ENCODE measurements at places on chromosomes 7 and 10.

- DNase-seq: no peak
These were observed 3.0 kb downstream of the NUP42 start for GRCh38 chr7:23184709-23185359.

GRCh38 chr7:130993671-130994365 is 259.8 kb upstream of the KLF14 start:
- DNase-seq: no peak

- no peak for DNase-seq
These were observed 18.0 kb downstream of the NUDT5 start for GRCh38 chr10:12177642-12178041.

DNA sequence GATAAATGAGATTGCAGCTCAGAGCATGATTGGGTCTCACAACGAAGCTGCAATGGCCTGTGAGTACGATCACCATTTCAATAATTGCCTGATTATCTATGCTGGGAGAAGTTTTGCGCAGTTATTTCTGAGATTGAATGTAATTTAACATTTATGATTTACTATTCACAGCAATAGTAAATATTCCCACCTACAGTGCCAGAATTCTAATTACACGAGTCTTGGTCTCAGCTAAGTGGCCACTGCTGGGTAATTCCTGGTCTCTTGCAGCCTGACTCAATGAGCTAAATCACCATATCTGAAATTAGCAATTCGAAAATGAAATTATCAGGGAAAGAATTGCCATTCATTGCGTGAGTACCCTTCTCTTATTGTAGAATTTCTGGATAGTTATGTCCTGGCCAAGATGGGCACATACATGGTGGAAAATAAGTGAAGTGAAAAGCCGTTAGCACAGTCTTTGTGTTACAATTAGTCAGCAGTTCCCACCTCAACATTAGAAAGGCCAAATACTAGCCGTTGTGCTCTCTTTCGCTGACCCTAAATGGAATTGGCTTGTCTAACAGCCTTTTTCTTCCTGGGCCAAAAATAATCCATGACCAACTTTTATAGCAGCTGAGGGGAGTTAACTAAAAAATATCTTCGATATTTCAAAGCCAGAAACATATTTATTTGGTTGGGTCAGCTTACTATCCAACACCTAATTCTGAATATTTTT is 681.0 kb upstream of the C7orf33 start:
- no peak for DNase-seq

DNA sequence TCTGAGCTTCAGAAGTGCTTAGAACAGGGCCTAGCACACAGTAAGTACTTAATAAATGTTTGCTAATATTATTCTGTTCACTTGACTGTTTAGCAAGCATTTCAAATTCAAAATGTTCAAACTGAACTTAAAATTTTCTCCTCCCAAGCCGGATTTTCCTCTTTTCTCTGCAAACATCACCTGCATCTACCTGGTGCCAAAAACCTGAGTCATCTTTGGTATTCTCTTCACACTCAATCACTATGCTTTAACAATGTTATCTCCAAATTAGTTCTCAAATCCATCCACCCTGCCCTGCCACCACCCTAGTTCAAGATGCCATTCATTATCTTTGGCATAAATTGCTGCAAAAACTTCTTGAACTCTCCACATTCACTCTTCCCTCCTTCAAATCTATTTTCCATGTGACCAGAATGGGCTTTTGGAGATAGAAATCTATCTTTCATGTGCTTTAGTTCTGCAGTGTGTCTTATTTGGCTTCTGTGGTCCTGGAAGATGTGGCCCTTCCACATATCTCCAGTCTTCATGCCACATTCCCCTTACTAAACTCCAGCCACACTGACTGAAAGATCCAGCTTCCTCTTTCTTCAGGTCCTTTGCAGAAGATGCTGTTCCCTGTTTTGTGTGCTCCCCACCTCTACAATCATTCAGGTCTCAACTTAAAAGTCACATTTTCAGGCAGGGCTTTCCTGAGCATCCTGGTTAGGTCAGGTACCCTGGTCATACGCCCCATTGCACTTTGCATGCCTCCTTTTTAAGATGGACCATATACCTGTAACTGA is 2.0 kb downstream of the GGCT start:
- no peak for DNase-seq

All from stimulated activated CD8-positive, alpha-beta memory T cell treated with anti-CD3 and anti-CD28 coated beads, Interleukin-15, amount 100 ng/mL, for 4 hours (primary cell).